AG08396 (cell line): ENCODE measurements at places on chromosomes 6 and 20.

- DNase-seq: no peak
Observed at GRCh38 chr6:161199850-161200249, 74.0 kb downstream of the AGPAT4 start.

DNA sequence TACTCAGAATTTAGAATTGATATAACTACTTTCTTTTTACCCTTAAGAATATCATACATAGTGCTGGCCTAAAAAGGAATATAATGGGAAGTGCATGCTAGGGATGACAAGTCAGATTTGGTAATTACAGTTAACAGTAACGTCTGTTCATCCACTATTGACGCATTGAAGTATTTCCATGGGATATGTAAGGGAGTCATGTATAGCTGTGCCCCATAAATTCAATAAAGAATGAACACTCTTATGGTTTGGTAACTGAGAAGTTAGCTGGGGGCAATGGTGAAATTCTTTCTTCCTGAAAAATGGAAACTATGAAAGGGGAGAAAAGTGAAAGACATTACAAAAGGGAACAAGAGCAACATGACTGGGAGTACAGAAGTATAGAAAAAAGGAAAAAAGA is 2.6 kb upstream of the COL19A1 start:
- no peak for DNase-seq

DNA sequence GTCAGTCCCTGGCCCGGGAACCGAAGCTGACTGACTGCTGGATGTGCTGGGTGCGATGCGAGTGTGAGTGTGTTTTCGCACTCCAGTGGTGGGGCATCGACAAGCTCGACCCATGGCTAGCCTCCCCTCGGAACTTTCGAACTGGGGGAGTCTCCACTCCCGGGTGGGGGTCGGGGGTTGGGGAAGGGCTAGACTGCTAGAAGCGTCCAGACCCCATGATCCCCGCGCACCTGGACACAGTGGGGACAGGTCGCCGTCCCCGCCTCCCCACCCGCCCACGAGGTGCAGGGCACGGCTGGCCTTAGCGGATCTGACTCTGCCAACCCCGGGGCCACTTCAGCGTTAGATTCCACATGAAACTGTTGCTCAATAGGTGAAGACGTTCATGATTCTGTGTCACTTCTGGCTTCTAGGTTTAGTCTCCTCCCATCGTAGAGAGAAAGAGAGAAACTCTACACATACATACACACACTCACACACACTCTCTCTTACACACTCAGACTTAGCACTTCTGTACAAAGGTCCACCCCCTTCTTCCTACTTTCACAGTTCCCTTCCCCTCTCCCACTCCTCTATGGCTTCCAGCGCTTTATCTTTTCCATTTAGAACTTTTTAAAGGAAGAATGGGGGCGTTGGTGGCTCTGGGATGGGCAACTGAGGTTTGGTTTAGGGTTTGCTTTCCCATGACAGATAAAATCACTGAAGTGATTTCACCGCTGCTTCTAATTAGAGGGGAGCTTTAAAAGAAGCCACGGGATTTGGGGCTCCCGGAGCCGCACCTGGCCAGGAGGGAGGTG is 5.1 kb upstream of the TFAP2A start:
- DNase-seq: no peak

GRCh38 chr6:36688739-36689075 is 8.9 kb upstream of the RAB44 start:
- DNase-seq: no peak

DNA sequence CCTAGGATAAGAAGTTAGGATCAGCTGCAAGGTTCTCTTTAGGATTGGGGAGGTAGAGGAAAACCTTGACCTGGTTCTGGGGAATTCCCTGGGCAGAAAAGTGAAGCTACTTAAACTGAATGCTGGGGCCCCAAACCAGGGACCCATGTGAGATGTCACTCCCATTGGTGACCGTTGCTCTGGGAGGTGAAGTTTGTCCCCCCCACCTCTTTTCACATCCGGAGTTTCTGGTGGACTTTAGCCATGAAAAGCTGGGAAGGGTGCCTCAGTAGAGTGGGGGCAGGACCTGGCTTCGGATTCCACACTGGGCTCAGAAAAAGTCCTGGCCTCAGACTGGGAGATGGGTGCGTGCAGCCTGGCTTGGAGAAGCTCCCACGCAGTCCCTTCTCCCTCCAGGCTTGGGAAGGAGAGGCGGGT is 13.2 kb downstream of the TJAP1 start:
- DNase-seq: no peak

GRCh38 chr6:209432-210103 is 82.7 kb upstream of the DUSP22 start:
- DNase-seq: no peak

DNA sequence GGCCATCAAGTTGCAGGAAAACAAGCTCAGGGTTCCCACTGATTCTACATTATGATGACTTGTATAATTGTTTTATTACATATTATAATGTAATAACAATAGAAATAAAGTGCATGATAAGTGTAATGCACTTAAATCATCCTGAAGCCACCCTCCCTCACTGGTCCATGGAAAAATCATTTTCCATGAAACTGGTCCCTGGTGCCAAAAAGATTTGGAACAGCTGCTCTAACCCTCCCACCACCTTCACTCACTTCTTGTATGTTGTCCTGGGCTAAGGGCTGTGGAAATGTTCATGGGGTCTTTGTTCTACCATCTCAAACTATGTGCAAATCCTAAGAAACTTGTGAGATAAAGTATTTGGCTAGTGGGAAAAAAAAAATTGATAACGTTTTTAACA is 133.8 kb downstream of the LRRC1 start:
- no peak for DNase-seq

DNA sequence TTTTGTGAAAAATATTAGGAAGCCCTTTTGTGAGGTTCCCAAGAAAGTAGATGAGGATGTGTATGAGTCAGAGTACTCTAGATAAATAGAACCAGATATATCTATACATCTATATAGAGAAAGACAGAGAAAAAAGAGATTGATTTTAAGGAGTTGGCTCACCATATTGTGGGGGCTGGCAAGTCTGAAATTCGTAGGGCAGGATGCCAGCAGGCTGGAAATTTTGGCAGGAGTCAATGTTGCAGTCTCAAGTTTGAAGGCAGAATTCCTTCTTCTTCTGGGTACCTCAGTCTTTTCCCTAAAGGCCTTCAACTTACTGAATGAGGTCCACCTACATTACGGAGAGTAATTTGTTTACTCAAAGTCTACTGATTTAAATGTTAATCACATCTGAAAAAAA is 65.3 kb upstream of the SAMD3 start:
- no peak for DNase-seq

DNA sequence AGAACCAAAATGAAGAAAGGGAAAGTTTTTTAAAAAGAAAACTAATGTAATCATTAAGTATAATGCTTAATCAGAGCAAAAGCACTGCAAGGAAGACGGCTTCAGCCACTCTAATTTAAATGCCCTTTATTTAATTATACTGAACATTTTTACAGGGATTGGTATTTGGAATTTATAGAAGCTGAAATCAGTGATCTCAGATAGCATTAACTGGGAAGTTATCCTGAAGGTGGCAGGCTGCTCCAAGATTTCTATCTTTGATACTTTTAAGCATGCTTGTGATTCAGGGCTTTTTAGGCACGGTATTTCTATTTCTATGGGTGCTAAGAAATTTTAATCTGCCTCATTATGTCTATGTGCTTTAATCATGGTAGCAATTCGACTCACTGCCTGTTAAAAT is 1.3 kb upstream of the NDUFAF4 start:
- peak; percentile 34 for DNase-seq

DNA sequence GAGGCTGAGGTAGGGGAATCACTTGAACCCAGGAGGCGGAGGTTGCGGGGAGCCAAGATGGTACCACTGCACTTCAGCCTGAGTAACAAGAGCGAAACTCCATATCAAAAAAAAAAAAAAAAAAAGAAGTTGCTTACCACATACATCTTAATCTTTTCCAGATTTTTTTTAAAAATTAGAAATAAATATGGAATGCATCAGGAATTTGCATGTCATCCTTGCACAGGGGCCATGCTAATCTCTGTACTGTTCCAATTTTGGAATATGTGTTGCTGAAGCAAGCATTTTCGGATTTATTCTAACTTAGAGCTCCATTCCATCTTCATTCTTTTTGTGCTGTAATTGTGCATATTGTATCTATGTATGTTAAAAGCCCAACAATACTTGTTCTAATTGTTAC is 62.5 kb downstream of the TRPC4AP start:
- no peak for DNase-seq

- DNase-seq: no peak
Observed at GRCh38 chr6:26554447-26554696, 16.2 kb downstream of the HMGN4 start.

DNA sequence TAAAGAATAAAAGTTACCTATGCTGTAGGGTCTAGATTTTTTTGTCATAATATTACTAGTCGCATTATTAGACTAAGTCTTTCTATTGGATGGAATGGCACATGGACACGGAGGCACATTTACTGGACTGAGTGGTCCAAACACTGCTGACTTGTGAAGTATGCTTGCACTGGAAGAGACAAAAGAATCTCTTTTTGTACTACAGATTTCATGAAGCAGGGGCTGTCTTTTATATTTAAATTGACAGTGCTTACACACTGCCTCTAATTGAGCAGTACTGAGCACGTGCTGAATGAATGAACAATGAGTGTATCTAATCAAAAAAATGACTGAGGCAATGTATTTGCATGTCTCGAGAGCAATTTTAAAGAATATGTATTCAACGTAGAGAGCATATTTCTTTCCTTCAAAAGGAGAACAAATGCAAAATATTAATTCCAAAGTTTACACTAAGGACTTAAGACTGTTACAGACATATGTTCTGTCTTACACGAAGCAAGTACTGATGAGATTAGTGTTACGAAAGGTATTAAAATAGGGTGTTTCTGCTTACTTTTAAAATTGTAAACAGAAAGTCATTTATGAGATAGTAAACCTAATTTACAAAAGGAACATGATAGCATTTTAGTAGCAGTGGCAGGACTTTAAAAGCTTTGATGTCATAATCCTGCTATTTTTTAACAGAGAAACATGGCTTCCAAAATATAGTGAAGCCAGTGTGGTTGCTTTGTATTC is 8.3 kb downstream of the ELOVL2 start:
- DNase-seq: no peak

GRCh38 chr20:19768325-19768842 is 10.3 kb downstream of the RIN2 start:
- no peak for DNase-seq

DNA sequence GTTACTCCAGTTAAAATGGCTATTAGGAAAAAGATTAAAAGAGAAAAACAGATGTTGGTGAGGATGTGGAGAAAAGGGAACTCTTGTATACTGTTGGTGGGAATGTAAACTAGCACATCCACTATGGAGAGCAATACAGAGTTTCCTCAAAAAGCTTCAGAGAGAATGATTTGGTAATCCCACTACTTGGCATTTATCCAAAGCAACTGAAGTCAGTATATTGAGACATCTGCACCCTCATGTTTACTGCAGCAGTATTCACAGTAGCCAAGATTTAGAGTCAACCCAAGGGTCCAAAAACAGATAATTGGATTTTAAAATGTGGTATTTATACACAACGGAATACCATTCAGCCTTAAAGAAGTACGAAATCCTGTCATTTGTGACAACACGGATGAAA is 469.5 kb downstream of the QKI start:
- DNase-seq: no peak

- DNase-seq: peak; percentile 78
Observed at GRCh38 chr6:161168281-161168891, 105.5 kb downstream of the AGPAT4 start.

DNA sequence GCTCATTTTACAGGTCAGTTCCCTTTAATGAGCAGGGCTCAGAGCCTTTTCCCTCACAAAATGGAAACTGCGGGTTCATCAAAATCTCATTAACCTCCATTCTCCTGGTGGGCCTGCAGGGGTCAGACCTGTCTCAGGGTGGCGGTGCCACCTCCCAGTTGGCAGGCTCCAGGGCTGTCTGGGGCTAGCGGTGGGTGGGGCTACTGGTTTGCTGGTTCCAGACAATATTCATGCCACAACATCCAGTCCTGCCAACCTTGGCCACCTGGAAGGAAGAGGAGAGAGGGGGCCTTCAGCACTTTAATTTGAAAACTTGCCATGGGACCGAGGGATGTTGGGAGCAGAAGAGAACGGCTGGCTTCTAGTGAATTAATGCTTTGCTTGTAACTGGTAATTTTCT is 41.9 kb upstream of the CTNNBL1 start:
- DNase-seq: peak; percentile 14

DNA sequence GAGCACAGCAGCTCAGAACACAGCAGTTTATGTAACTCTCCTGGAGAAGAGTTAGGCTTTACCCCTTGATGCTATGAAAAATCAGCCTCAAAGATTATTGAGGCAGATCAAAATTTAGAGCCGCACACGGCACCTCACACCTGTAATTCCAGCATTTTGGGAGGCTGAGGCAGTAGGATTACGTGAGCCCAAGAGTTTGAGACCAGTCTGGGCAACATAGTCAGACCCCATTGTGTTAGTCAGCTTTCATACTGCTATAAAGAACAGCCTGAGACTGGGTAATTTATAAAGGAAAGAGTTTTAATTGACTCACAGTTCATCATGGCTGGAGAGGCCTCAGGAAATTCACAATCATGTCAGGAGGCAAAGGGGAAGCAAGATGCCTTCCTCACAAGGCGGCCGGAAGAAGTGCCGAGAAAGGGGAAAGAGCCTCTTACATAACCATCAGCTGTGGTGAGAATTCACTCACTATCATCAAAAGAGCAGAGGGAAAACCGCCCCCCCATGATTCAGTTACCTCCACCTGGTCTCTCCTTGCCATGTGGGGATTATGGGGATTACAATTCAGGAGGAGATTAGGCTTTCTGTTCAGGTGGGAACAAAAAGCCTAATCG is 87.7 kb downstream of the SGK1 start:
- DNase-seq: no peak

GRCh38 chr20:49400410-49400809 is 82.1 kb downstream of the KCNB1 start:
- DNase-seq: peak; percentile 21

GRCh38 chr20:8116067-8116811 is 15.8 kb upstream of the PLCB1 start:
- peak; percentile 30 for DNase-seq

- DNase-seq: no peak
Observed at GRCh38 chr6:149075616-149076354, 241.7 kb upstream of the TAB2 start.

GRCh38 chr6:127162836-127163235 is 44.4 kb downstream of the RSPO3 start:
- no peak for DNase-seq

DNA sequence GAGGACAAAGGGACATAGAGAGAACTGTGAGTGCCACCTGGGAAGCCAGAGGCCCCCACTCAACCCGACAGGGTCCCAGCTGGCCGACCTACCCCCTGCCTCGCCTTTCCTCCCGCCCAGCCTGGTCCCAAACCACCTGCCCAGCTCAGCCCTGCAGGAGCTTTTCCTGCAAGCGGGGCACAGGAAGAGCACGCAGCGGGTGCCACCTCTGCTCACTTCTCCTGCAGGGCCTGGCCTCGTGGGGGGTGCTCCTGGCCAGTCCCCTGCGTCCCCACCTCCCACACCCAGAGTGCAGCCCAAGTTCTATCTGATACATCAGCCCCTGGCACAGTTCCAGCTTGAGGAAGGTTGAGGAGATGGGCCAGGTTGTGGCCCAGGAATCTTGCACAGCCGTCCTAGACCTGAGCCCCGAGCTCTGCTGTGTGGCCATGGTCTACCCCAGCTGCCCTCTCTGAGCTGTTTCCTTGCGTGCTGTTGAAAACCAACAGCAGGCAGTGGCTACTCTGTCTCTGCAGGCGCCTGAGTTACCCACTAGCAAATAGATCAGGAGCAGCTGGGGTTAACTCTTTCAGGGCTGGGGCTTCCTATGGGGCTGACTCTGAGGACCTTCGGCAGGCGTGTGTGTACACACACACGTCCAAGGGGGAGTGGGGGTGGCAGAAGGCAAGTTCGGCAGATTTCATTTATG is 1.7 kb downstream of the NECAB3 start:
- no peak for DNase-seq
